ENCODE measurements at places on chromosomes 1 and 21.

- no peak for DNase-seq
Measured at GRCh38 chr1:155014709-155015508, 12.3 kb downstream of the ZBTB7B start.

- no peak for DNase-seq
Measured at GRCh38 chr1:145706086-145706664, 993 bp downstream of the PDZK1 start.

GRCh38 chr21:46131588-46131837, 23.9 kb downstream of the FTCD start:
- DNase-seq: no peak

DNA sequence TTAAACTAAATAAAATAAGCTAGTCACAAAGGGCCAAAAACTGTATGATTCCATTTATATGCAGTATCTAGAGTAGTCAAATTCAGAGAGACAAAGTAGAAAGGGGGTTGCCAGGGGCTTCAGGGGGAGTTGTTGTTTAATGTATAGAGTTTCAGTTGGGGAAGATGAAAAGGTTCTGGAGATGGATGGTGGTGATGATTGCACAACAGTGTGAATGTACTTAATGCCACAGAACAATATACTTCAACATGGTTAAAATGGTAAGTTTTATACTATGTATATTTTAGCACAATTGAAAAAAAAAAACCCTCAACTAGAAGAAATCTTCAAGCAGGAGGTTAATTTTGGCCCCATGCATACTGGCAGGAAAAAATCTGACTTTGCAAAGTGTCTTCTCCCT, 24.3 kb downstream of the VAV3 start:
- DNase-seq: no peak

DNA sequence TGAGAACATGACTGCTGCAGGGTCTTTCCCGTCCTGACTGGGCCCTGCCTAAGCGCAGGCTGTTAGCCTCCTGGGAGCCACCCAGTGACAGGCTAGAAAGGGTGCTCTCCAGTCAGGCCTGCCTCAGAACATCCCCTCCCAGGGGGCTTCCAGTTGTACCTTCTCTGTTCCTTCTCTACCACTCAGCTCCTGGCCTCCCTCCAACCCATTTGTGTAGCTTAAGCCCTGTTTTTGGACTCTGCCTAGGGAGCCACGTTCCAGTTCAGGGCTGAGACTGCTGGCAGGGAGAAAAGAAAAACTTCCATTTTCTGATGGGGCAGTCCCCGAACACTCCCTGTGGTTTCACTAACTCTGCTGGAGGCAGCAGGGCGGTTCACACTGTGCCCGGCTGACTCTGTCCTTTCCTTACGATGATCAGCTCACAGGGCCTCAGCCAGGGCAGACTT, 15.3 kb upstream of the POU3F1 start:
- no peak for DNase-seq

DNA sequence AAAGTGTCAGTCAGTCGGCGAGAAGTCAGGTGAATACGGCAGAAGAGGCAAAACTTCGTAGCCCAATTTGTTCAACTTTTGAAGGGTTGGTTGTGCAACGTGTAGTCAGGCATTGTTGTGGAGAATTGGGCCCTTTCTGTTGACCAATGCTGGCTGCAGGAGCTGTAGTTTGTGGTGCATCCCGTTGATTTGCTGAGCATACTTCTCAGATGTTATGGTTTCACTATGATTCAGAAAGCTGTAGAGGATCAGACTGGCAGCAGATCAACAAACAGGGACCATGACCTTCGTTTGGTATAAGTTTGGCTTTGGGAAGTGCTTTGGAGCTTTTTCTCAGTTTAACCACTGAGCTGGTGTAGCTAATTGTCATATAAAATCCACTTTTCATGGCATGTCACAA, 190.2 kb upstream of the ADAMTS5 start:
- no peak for DNase-seq

DNA sequence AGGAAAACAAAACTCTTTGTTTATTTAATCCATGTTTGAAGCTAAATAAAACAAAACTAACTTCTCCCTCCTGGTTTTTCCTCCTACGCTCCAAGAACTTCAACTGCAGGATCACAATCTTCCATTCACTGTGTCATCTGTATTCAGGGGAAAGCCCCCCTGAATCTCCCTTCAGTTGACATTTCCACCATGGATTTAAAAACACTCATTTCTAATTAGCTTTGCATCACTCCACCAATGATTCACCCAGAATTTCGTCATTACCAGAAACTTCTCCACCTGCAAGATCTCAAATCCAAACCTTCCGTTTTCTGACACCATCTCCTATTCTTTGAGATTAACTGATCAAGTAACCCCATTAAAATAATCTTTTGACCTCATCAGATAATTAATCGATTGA, 10.9 kb upstream of the RGS5 start:
- DNase-seq: no peak

- DNase-seq: no peak
Measured at GRCh38 chr1:247638011-247638410, 32.6 kb downstream of the OR2G3 start.

GRCh38 chr1:111193712-111194480, 6.5 kb downstream of the DENND2D start:
- no peak for DNase-seq

DNA sequence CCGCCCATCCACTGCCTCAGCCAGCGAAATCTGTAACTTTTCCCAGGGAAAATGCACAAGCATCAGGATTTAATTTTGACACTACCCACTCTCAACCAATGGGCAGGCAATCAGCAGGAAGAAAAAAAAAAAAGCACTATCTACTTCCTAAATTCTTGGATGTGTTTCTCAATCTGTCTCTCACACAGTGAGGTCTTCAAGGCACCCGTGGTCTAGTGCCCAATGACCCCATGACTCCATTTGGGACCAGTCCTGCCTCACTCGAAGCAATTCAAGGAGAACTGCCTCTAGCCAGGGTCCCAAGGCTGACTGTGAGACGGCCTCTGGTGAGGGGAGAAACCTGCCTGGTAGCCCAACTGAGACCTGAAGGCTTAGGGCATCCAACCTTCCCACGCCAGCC, 35.9 kb downstream of the CSF1 start:
- no peak for DNase-seq

- DNase-seq: no peak
Measured at GRCh38 chr1:81021134-81021533, 779.6 kb upstream of the ADGRL2 start.

- DNase-seq: peak; percentile 57
Measured at GRCh38 chr1:31155216-31155806, 84.4 kb downstream of the NKAIN1 start.

GRCh38 chr1:11559591-11559970, 80.6 kb downstream of the DISP3 start:
- DNase-seq: no peak

- no peak for DNase-seq
Measured at GRCh38 chr1:36436821-36437220, 13.4 kb downstream of the OSCP1 start.

DNA sequence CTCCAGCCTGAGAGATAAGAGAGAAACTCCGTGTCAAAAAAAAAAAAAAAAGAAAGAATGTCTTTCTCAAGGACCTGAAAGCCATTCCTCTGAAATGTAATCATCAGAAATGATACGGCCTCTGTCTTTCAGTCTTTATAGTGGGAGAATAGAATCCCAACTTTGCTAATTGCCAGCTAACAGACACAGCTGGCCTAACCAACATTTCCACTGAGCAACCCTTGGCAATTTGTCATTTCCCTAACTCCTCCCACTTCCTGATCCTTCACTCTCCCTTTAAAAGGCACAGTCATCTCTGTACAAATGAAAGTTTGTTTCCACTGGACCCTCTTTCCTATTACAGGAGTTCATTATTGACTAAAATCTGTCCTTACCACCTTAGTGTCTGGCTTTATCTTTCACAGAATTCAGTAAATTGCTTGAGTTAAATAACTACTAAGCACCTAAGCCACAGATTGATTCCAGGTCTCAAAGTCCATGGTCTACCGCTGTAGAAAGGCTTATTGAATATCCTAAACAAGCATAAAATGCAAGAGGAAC, 4.3 kb upstream of the CBR1 start:
- DNase-seq: no peak

GRCh38 chr21:46323227-46323709, 402 bp downstream of the C21orf58 start:
- no peak for DNase-seq

- no peak for DNase-seq
Measured at GRCh38 chr1:66732407-66733166, 19.7 kb upstream of the DYNLT5 start.

GRCh38 chr1:91070298-91070697, 48.5 kb upstream of the ZNF644 start:
- DNase-seq: no peak

- no peak for DNase-seq
Measured at GRCh38 chr1:13901039-13901438, 201.1 kb downstream of the PRDM2 start.

DNA sequence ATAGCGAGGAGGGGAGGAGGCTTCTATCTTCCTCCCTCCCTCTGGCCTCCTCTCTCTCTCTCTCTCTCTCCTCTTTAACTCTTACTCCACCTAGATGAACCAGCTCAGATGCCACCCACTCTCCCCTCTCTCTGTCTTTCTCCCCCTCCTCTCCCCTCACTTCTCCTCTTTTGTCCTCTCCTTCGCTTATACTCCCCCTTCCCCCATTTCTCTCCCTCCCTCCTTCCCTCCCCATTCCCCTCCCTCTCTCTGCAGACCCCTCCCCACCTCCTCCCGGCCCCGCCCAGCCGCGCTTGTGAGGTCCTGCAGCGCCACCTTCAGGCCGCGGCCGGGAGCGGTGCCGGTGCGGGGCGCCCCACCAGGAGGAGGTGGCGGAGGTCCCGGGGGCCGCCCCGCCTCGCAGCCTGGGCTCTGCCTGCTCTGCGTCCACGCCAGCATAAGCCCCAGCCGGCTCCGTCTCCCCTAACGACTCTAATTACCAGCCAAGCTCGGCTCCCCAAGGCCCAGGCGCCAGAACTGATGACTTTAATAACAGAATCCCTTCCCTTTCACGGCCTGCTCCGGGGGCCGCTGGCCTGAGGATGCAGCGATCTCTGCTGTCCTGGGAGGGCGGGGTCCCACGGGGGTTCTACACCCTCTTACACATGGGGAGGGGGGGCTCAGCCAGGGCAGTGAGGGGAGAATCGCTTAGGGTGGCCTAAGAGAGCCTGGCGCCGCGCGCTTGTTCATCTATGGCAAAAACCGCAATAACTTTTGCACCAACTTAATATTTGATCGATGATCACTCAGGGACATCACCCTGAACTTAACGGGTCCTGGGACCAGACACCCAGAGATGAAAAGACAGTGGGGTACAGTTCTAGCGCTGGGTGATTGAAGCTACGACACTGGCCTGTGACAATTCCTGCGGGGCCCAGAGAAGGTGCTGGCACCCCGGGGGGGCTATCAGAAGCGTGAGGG, 637.3 kb downstream of the MATN1 start:
- DNase-seq: peak; percentile 83

DNA sequence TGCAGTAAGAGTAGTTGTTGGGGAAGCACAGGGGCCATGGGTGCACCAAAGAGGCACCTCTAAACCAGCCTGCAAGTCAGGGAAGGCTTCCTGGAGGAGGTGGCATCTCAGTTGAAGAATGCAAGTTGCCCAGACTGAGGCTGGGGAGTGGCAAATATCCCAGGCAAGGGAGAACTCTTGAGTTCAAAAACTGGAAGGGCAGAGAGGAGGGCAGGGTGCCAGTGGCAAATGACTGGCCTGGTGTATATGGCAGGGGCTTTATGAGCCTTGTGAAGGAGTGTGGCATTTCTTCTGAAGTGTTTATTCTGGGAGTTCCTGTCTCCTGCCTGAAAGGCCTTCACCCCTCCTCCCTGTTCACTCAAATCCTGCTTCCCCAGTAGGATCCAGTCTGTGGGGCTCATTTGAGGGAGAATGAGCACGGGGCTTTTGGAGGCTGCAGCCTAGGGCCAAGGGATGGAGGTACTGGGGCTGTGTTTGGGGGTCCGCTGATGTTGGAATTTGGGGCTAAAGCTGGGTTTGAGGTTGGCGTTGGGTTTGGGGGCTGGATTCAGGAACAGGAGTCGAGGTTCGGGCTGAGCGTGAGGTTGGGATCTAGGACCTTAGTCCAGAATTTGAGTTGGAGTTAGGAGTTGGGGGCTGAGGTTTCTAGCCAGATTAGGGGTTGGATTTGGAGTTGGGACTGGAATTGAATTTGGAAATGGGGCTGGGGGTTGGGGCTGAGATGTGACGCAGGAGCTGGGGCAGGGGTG, at the start of gene TMEM125:
TSS of gene TMEM125 (plus strand) at position 357 of the 749 bp plus-strand sequence. CDS start 2,740 bp downstream, outside the sequence.
- no peak for DNase-seq

DNA sequence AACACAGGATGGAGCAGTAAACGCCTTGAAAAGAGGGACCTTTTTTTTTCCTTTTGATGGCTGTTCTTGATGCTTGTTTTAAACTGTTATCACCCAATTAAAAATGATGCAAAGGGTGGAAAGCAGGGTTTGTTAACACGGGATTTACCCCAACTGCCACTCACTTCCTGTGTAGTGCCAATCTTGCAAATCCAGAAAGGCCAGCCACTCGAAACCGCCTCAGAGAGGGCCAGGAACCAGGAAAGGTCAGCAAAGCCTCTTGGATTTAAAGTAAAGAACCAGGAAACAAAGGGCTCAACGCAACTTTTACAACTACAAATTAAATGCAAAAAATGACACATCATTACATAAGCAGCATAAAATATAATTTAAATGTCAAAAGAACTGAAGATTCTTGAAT, 347.4 kb downstream of the PDE4B start:
- no peak for DNase-seq

GRCh38 chr1:33462405-33463164, 9.9 kb upstream of the ZSCAN20 start:
- DNase-seq: no peak

- no peak for DNase-seq
Measured at GRCh38 chr1:168513656-168514404, 30.0 kb downstream of the XCL2 start.

DNA sequence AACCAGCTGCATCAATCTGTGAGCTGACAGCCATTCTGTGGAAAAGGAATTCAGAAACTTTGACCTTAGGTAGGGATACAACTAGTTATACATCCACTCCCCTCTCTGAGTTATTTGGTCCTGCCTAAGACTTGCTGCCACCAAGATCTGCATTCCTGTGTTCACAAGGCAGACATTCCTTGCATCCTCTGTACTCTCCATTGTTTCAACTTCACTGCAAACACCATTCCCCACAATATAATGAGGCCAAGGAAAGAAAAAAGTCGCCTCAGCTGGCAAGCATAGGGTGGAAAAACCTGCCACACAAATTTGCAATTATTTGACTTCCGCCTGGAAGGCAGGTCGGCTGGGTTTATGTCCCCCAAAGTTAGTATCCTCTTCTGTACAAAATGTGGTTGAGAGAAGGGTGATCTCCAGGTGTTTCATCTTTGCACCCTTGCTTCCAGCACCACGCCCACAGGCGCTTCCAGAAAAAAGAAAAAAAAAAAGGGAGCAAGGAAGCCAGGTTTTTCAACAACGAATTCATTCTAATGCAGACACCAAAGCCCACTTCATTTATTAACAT, 676 bp upstream of the CTTNBP2NL start:
- DNase-seq: no peak

Measured in progenitor cell of endocrine pancreas (in vitro differentiated cells).